ENCODE measurements at places on chromosomes 5 and 9.
A peak's percentile ranks its signal among the peaks of the same experiment; 100 is the strongest.

- no peak for DNase-seq
Observed at GRCh38 chr9:108257382-108257781, 598.4 kb downstream of the ACTL7B start.

- DNase-seq, result no peak
Observed at GRCh38 chr9:98702835-98703380, 5.8 kb downstream of the GABBR2 start.

DNA sequence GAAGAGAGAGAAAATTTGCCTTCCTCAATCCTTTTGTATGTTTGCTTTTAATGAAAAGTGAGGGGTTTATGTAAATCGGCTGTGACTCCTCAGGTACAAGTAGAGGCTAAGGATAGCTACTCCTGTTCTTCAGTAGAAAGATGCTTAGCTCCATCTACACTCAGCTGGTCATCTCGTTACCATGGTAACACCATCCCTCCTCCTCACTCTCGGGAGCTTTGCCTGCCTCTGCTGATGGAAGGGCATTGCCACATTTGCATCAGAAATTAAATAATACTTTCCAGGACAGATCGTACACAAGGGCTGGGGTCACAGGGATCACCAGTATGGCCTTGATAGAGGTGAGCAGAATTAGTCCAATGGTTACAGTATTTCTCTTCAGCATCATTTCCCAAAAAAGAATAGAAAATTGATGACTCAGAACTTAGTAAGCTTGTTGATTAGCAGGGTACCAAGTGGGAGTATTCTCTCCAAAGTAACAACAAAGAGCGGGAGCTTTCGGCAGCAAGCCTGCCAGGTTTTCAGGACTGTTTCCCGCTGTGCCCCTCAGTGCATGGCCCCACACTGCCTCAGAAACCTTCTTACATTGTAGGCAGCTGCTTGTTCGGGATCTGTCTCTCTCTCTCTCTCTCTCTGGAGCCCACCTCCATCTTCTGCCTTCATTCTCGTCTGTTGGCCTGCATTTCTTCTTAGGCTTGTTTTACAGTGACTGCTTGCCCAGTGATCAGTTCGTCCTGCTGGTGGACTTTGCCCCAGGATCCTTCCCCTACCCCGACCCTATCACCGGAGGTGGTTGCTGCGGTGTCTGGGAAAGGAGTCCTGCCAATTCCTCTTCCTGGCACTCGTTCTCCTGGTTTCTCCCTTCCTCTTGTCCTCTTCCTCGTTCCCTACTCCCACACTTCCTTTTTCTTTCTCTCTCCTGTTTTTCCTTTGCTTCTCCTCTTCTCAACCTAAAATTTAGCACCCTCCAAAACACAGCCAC lies 51.9 kb upstream of the SNAPC3 start:
- peak; percentile 46 for DNase-seq

DNA sequence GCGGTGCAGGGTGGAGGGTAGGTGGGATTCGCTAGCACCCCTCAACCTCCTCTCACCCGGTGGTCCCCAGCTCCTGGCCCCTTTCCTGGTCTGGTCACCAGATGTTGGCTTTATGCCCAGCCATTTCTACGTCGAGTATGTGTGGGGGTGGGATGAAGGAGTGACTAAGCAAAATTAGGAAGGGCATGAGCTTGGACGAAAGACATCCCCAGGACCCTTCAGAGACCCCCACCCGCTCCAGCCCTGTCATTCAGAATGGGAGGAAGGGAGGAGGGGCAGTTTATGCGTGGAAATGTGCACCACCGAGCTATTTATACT lies 742 bp downstream of the BHMT2 start:
- DNase-seq, result no peak

DNA sequence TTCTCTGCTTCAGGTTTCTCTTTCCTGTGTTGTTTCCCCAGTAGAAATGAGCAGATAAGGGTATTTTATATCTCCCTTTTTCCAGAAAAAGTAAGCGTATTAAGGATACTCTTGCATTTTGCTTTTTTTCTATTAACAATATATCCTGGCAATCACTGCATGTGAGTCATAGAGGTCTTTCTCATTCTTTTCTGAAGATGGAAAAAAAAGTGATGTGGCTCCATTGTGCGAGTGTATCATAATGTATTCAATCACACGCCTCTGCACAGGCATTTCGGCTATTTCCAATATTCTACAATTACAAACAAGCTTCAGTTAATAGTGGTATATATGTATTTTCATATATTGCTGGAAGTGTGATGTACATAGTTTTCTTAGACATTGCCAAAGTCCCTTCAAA lies 155.9 kb downstream of the MED27 start:
- no peak for DNase-seq

- no peak for DNase-seq
Observed at GRCh38 chr9:129038109-129038852, 1.9 kb downstream of the MIGA2 start.

DNA sequence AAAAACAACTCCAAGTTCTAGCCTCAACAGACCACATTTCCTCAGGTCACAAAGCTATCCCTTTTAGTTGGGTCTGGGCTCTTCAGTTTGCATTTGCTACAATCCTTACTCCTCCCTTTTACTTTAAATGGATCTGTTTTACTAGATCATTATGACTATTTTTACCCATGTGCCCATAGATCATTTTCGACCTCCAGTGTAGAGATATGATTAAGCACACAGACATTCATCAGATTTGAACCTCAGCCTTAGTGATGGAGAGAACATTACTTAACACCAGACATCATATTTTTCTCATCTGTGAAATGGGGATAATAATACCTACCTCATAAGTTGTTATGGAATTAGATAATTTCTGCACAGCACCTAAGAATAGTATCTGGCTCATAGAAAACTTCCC lies 141.9 kb downstream of the NPR3 start:
- no peak for DNase-seq

DNA sequence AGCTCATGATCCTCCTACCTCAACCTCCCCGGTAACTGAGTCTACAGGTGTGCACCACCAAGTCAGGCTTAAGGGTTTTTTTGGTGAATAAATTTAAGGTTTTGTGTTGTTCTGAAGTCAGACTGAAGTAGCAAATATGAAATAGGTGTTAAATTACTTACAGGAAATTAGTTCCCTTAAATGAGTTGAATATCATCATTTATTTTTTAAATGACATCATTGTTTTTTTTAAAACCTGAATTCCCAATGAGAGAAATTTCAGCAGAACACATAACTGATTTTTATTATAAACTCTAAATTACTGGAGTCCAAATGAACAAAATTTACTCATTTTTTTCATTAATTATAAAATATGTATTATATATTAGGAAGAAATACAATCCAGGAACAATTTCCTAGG lies 33.0 kb upstream of the NRG2 start:
- DNase-seq, result no peak

DNA sequence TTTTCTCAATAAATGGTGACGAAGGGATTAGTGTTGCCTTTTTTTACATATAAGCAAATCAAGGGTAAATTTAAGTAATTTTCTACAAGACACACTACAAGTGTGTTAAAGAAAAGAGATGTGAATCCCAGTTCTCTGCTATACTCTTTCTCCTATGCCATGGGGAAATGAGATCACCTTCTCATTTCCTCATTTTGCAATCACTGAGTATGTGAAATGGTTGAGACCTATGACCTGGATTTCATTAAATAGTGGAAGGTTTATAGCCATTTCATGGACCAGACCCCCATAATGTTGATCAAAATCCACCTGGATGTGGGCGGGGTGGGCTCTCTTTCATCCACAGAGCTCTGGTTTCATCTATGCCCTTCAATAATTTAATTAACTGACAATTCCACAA lies 66.9 kb upstream of the SLIT3 start:
- DNase-seq, result no peak

GRCh38 chr9:87620731-87621322 lies 105.1 kb upstream of the CTSL start:
- DNase-seq, result peak; percentile 44

DNA sequence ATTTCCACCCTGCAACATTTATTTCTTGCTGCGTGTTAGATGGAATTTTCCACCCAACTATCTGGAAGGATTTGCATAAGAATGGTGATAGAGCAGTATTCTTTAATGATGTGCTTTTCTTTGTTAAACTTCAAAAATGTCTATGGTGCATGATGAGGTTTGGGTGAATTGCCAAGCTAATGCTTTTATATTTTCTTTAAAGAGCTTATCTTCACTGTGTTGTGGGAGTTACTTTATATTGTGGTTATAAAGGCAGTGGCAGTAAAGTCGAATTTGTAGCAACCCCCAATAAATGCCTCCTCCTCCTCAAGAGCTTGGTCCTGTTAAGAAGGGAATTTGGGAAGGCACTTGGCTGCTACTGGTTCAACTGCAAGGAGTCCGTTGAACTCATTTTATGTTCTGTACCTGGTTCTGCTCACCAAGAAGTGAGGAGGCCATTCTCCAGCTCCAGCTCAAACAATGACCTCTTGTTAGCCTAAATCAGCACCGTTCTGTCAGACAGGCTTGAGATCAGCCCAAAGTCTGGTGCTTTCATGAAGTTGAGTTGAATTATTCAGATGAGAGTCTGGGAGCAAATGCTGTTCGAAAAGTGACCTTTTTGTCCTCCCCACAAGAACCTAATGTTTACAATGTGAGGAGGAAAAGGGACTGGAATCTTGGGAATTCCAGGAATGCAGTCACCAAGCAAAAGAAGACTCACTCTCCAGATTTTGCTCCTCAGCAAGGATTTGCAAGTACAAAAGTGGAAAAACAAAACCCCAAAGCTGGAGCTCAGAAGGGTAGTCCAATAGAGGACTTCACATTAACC lies 217.0 kb downstream of the TMEM38B start:
- no peak for DNase-seq

GRCh38 chr9:128093011-128093410 lies 25.0 kb downstream of the SLC25A25 start:
- no peak for DNase-seq

GRCh38 chr5:161691911-161692310 lies 6.4 kb downstream of the GABRA6 start:
- no peak for DNase-seq

GRCh38 chr5:80919678-80920196 lies 40.4 kb upstream of the RASGRF2 start:
- DNase-seq, result no peak

DNA sequence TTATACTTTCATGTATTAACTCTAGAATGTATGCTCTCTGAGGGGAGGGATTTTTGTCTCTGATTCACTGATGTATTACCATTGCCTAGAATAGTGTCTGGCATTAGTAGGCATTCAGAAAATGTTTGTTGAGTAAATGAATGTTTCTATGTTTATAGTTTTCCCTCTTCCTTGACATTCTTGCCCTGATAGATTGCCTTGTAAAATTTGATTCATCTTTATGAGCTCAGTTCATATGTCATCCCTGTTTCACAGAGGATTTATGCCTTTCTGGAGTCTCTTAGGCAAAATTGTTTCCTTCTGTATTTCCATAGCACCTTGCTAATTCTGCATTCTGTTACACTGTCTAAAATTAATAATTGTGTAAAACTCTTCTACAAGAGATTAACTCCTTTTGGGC lies 72.3 kb downstream of the RASA1 start:
- no peak for DNase-seq

- DNase-seq, result no peak
Observed at GRCh38 chr5:135535820-135536801, at the start of gene NEUROG1. Gene NEUROG1, minus strand, starts transcription at chr5:135535964. Its CDS starts 274 bp downstream, at chr5:135535690.

- no peak for DNase-seq
Observed at GRCh38 chr5:60519372-60519771, 180.6 kb downstream of the DEPDC1B start.

- no peak for DNase-seq
Observed at GRCh38 chr5:71887680-71888079, 168.6 kb downstream of the CARTPT start.

- no peak for DNase-seq
Observed at GRCh38 chr5:39716532-39717028, 291.8 kb upstream of the DAB2 start.

GRCh38 chr9:23779220-23779619 lies 46.8 kb downstream of the ELAVL2 start:
- DNase-seq, result no peak

GRCh38 chr5:60354311-60354710 lies 345.7 kb downstream of the DEPDC1B start:
- DNase-seq, result no peak

DNA sequence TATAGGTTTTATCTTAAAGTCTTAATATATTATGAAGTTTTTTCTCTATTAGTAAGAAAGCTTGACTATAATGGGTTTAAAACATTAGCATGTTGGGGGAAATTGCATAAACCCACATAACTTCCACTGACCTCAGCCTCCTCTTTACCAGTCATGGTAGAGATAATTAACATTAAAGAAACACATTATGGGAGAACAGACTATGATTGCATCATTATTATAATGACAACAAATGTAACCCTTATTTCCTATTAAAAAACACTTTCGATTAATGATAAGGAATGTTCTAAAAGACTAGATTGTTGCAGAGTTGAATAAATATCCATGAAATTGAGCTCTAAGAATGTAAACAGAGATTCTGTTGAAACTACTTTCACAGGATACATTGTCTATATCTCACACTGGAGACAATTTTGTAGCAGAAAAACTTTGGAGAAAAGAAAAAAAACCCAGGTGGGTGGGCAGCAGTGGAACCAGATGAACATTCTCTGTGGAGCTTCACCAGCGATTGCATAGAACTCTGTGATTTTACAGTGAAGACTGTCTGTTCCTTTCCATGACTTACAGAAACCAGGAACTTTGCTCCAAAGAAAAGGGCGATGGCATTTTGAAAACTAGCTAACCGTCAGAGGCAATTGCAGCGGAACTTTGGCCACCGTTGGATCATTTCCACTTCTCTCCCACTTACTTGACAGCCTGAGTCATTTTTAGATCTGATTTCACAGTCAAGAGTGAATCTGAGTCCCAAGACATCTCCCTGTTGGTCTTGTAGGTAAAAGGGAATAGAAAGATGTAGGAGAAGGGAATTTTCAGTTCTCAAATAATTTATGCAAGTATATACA lies 21.0 kb upstream of the ERAP2 start:
- no peak for DNase-seq

DNA sequence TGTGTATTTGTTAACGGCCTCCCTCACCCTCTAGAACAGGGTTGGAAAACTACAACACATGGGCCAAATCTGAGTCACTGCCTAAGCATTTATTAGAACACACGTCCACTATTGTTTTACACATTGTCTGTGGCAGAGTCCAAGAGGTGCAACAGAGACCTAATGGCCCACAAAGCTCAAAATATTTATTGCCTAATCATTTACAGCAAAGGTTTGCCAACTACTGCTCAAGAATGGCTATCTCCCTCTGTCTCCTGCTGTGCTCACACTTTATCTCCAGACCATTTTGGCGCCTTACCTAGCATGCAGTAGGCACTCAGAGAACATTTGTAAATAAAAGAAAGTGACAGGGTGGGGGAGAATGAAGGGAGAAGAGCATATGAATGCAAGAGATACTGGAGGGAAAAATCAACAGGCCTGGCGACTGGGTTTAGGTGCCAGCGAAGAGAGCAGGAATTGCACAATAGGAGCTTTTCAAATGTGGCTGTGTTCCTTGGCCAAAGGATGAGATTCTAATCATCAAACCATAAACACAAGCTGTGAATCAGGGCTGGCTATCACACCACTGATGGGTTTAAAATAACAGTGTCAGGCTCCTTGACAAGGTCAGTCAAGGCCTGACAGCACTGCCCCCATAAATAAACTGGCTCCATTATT lies 80.3 kb downstream of the EPB41L4A start:
- no peak for DNase-seq

- DNase-seq, result no peak
Observed at GRCh38 chr5:108380531-108381349, 1.2 kb downstream of the FBXL17 start.

GRCh38 chr5:131635684-131636572 lies 899 bp upstream of the RAPGEF6 start:
- DNase-seq, result peak; percentile 63

GRCh38 chr9:137306066-137306849 lies 4.2 kb upstream of the NRARP start:
- no peak for DNase-seq

GRCh38 chr5:125521289-125521688 lies 774.9 kb upstream of the ZNF608 start:
- DNase-seq, result no peak
